ENCODE measurements at places on chromosomes 1 and 21.

GRCh38 chr21:45592208-45592619, 50.0 kb upstream of the SLC19A1 start:
- DNase-seq = peak; percentile 75

GRCh38 chr1:97384294-97384968, 536.4 kb downstream of the DPYD start:
- no peak for DNase-seq

GRCh38 chr1:118871582-118872171, 116.5 kb downstream of the TBX15 start:
- no peak for DNase-seq

GRCh38 chr1:6396998-6397397, 3.4 kb upstream of the ACOT7 start:
- DNase-seq = no peak

DNA sequence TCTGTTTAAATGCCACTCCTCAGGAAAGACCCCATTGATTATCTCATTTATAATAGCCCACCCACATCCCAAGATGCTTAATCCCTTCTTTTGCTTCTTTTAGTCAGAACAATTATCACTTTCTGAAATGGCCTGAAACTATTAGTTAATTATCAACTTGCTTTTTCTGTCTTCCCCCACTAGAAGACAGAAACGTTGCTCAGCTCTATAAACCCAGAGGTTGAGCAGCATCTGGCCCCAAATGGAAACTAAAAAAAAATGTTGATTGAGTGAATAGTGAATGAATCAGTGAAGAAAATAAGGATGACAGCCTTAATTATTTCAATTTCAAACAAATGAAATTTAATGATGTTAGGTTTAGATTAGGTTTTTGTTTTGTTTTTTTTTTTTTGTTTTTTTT, 38.2 kb upstream of the PIGC start:
- no peak for DNase-seq

- DNase-seq = peak; percentile 69
These were observed 1.3 kb upstream of the SLC16A1 start for GRCh38 chr1:112957133-112957812.

GRCh38 chr21:25501462-25501861, 105.8 kb downstream of the MRPL39 start:
- DNase-seq = no peak

DNA sequence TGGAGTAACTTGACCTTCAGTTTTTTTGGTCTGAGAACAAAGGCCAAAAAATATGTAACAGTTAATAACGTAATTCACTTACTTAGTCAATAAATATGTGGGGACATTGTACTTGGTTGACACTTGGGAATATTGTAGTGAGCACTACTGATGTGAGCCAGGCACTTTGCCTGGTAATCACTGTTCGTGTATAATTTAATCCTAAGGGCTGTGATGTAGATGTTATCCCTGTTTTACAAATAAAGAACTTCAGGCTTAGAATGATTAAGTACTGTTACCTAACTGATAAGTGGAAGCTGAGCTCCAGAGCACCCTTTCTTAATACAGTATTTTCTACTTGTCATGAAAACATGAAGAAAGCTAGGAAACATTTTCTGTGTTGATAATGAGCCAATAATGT, 28.0 kb downstream of the PTBP2 start:
- no peak for DNase-seq

DNA sequence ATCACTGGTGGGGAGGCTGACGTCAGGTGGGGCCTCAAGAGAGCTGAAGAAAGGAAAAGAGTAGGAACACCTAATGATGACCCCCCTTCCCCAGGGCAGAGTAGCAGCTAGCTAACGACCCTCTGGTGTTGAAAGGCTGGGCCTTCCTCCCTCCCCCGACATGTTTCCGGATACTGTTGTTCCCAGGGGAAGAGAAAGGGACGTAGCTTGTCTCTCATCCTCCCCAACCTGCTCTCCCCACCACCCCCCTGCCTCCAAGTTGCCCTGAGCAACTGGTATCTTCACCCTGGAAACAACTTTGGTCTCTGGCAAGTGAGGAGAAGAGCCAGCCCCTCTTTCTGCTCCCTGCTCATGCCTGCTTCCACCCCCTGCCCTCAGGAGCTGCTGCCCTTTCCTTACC, 2.4 kb downstream of the SEMA6C start:
- no peak for DNase-seq

DNA sequence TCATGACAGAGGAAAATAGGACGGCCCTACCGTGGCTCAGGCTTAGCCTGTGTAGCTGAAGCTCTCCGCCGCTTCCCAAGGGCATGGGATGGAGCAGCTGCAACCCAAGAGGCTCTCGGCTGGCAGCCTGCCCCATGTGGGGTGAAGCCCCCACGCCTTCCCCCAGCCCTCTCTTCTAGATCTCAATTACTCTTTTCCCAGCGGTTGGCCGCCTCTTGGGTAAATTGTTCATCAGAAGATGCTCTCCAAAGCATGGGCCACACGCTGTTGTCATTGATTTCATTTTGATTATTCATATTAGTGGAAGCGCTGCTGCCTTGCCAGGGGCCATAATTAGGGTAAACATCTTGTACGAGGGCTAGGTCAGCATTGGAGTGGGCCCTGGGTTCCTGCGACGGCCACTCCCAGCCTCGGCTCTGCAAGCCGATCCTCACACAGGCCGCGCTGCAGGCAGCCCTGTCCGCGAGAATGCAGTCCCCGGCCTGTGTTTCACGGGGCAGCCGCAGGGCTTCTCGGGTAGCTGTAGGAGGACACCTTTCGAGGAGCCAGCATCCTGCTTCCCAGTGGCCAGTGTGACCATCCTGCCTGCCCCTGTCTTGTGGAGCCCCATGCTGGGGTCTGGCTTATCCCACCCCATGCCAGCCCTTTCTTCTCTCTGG, 114.4 kb upstream of the VAMP3 start:
- no peak for DNase-seq

DNA sequence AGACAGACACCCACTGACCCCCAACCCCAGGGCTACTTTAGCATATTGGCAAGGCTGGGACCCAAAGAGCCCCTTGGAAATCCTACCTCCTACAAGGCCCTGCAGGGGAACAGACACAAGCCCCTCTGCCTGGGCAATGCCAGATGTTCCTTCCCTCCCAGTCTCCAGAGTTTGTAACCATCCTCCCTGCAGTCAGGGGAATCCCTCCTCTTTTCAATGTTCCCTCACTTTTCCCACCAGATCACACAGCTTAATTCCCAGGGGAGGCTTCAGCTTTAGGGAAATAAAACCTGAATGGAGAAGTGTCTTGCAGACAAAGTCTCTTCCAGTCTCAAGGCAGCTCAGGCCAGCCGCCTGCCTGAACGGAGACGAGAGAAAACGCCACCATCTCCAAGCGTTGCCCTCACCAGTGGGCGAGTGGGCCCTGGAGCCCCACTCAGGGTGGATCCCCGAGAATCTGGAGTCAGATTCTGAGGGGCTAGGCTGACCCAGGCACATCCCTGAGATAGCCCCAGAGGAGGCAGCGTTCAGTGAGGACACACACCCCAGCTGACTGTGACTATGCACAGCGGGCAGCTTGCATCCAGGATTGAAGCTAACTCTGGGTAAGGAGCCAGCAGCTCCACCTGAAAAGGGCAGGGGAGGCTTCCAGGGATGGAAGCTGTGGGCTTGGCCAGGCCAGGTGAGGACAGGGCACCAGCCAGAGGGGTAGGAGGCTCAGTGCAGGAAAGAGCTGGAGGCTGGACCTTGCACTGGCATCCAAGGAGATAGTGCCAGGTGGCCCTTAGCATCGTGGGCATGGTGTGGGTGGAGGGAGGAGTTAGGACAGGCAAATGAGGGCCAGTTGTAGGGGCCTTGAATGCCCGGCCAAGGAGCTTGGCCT, 44.0 kb upstream of the ZC3H12A start:
- no peak for DNase-seq

DNA sequence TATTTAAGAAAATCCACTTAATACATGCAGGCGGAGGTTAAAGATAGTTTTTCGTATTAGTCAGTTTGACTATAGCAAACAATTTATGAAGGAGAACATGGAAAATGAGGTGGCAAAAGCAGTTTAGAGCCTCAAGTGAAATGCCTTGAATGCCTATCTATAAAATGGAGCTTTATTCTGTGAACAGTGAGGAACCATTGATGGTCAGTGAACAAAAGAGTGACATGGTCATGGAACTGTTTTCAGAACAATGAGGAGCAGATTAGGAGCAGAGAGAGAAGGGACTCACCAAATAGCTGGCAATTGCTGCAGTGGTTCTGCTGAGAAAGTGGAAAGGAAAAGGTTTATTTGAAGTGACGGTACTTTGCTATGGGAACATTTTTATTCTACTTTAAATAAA, 299.8 kb downstream of the DUSP10 start:
- no peak for DNase-seq

DNA sequence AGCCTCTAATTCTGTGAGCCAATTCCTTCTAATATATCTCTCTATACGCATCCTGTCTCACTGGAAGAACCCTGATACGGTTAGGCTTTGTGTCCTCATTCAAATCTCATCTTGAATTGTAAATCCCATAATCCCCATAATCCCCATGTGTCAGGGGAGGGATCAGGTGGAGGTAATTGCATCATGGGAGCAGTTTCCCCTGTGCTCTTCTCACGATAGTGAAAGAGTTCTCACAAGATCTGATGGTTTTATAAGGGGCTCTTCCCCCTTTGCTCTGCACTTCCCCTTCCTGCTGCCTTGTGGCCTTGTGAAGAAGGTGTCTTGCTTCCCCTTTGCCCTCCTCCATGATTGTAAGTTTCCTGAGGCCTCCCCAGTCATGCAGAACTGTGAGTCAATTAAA, 116.1 kb downstream of the MRPS6 start:
- no peak for DNase-seq

GRCh38 chr1:18575620-18576019, 55.0 kb upstream of the PAX7 start:
- DNase-seq = peak; percentile 43

DNA sequence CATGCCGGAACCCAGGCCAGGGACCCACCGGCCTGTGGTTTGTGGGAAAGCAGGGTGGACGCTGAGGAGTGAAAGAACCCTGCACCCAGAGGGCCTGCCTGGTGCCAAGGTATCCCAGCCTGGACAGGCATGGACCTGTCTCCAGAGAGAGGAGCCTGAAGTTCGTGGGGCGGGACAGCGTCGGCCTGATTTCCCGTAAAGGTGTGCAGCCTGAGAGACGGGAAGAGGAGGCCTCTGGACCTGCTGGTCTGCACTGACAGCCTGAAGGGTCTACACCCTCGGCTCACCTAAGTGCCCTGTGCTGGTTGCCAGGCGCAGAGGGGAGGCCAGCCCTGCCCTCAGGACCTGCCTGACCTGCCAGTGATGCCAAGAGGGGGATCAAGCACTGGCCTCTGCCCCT, 18.5 kb downstream of the CSF1 start:
- DNase-seq = no peak

DNA sequence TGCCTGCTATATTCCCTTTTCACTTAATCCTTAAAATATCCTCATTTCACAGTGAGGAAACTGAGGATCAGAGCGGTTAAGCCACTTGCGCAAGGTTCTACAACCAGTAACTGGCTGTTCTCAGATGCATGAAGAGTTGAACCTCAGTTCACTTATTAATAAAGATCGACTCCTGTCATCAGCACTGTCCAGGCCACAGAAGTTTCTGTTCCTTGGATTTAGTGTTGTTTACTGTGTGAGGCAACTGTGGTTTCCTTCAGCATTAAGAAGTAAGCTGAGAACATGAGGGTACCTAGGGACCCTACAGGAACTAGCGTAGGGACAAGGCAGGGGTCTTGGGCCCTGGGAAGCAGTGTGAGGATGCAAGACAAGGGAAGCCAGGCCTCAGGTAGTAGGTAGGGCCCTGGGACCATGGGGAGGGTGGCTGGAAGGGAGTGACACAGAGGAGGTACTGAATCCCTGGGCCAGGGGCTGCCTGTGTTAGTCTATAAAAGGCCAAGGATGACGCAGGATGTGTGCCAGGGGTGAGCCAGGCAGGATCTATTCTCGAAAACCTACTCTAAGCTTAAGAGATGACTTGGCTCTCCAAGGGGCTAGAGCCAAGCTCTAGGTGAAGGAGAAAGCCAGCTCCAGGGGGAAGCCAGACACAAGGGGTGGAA, 181.2 kb upstream of the CSF3R start:
- no peak for DNase-seq

DNA sequence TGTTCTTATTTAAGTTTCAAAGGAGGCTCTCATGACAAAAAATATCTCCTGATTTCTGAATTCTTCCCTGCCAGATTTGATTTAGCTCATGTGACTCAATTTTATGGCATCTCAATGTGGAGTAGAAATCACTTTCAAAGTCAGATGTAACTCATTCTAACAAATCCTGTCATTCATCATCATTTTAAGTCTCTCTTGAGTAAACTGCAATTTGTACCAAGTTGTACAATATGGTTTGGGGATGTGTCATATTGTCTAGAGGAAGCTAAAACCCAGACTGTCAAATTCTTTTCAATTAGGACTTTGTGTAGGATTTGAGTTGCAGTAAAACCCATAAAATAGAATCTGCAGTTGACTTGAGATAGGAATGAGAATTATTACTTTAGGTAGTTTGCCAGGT, 2101.0 kb downstream of the NCAM2 start:
- DNase-seq = no peak

GRCh38 chr1:31745946-31746670, 18.0 kb downstream of the ADGRB2 start:
- no peak for DNase-seq

GRCh38 chr1:164743976-164744375, 185.0 kb downstream of the PBX1 start:
- DNase-seq = no peak

- no peak for DNase-seq
These were observed 43.4 kb downstream of the RPS6KC1 start for GRCh38 chr1:213094446-213094845.

GRCh38 chr1:189616893-189617292, 860.8 kb downstream of the BRINP3 start:
- no peak for DNase-seq

- DNase-seq = no peak
These were observed at the start of gene LYPD8 for GRCh38 chr1:248755517-248755916. Gene LYPD8 (minus strand): TSS chr1:248755759. CDS start chr1:248751081, 4,678 bp downstream.

DNA sequence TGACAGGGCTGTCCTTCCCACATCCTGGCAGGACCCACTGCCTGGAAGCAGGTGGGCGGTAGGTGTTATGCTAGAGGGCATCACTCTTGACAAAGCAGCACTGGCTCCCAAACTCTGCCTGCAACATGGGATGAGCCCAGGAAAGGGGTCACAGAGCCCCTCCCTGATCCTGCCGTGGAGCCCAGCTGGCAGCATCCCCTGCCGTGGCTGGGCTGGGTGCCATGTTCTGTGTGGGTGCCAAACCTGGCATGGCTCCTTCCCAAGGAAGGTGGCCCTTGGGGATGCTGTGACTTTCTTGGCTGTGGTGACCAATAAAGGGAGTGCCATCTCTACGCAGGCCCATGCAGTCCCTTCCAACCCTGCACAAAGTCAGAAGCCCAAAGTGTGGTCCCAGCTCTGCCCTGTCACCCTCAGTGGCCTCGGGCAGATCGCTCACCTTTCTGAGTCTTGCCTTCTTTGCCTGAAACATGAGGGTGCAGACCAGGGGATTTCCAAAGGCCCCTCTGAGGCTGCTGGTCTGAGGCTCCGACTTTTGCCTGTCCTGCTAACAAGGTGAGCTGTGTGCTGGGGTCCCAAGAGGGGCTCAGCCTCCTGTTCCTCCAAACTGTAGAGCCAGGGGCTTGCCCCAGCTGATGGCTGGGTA, 6.0 kb downstream of the CDK18 start:
- DNase-seq = no peak
